BJ (cell line): ENCODE measurements at places on chromosomes 2 and 18.

- DNase-seq = no peak
Observed at GRCh38 chr2:73249636-73250035, 15.5 kb downstream of the CCT7 start.

GRCh38 chr2:130388221-130388907 lies 32.5 kb downstream of the PTPN18 start:
- no peak for DNase-seq

DNA sequence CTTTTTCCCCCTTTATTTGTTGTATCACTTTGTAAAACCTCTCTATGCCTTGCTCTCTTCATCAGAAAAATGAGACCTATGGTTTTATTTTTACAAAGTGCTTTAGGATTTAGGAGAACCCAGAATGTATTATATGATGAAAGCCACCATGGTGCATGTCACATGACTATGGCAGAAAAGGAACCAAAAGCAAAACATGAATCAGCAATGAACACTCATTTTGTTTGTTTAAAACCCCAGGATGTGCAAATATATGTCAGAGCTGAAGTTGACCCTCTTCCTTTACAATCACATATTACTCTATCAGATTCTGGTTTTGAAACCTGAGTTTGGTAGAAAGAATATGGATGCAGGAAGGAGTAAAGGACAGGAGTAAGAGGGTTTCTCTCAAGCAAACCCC lies 70.0 kb downstream of the FIGN start:
- no peak for DNase-seq

DNA sequence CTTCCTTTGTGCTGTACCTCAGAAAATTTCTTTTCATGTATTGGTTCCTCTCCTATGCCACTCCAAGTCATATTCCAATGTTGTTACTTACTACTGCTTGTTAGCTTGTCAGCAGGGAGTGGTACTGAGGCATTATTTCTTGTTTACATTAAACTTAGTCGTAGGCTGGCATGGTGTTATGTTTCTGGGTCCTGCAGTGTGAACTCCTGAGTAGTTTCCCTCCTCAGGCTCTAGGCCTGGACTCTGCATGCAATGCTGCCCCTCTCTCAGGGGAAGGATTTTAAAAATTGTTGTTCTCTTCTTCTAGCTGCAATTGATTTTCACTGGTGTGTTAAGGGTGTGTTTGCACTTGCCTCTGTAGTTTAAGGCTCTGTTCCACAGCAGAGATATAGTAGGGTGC lies 671.6 kb downstream of the PLCL1 start:
- no peak for DNase-seq

DNA sequence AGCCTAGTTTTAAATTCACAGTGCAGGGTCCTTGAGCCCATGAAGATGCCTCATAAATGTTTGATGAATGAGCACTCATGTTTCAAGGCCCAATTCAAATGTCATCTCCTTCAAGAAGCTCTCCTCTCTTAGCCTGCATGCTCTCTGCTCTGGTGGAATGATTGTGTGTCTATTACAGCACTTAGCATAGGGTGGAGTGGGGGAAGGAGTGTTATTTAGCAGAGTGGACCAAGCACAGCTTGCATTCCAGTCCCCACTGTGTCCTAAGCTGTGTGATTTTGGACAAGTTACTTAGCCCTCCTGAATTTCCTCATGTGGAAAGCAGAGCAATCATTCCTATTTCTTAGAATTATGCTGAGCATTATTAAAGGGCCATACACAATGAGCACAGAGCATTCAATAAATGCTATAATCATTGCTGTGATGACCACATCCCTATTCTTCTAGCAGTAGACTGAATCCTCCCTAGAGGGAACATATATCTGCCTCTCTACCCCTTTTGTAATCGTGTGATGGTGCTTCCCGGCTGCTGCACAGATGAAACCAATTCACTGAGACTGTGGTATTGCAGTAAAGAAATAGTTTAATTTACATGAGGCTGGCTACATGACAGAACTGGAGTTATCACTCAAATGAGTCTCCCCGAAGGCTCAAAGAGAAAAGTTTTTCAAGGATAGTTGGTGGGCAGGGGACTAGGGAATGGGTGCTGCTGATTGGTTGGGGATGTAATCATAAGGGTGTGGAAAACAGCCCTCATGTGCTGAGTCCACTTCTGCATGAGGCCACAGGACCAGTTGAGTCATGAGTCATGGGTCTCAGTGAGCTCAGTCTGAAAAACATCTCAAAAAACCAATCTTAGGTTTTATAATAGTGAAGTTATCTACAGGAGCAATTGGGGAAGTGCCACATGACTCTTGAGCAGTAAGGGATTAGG lies 173.4 kb upstream of the NDUFV2 start:
- no peak for DNase-seq

GRCh38 chr2:191363267-191363666 lies 118.1 kb downstream of the MYO1B start:
- no peak for DNase-seq

DNA sequence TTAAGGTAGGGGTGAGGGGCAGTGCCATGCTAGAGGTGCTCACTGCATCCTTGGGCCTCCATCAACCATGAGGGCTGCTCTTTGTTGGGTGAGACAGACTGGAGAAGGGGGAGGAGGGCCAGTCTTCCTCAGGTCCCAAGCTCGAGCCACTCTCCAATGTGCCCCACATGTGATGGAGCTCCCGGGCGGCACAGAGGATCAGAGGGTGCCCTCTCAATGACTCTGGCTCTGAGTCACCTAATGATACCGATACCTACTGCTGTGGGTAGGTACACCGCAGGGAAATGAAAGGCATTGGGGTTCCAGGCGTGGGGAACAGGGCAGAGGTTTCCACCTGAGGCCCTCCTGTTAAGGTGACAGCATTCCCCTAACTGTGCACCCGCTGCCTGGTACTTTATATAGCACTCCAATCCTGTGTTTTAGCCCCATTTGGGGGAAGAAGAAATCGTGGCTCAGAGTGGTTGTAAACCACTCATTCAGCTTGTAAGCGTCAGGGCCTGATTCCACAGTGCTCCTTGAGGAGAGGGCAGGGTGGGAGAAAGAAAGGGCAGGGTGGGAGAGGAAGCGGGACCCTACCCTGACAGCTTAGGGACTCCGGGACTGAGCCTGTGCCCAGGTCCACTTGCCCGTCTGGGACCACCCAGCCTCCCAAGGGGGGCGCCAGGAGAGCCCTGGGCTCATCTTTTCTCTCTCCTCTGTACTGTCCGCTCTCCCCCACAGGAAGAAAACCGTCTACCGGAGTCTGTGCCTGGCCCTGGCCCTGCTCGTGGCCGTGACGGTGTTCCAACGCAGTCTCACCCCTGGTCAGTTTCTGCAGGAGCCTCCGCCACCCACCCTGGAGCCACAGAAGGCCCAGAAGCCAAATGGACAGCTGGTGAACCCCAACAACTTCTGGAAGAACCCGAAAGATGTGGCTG lies 1.8 kb downstream of the B3GNT7 start:
- DNase-seq = no peak

GRCh38 chr18:21134895-21135294 lies 23.3 kb upstream of the ROCK1 start:
- DNase-seq = no peak

DNA sequence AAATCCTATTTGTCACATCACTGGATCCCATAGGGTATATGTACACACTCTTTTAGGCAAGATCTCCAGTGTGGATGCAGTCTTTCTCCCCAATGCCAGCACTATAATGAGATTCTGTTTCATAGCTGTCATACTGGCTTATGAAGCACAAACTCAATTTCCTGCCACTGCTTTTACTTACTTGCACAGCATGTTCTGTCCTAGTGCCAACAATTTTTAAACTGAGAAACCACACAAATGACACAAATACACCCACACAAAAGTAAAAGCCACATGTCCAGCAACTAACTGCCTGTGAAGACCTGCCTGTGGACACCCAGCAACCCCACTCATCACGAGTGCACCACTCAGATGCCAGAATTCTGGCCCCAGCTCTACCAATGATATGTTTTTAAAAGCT lies 29.6 kb upstream of the RNU4ATAC start:
- DNase-seq = peak; percentile 56

DNA sequence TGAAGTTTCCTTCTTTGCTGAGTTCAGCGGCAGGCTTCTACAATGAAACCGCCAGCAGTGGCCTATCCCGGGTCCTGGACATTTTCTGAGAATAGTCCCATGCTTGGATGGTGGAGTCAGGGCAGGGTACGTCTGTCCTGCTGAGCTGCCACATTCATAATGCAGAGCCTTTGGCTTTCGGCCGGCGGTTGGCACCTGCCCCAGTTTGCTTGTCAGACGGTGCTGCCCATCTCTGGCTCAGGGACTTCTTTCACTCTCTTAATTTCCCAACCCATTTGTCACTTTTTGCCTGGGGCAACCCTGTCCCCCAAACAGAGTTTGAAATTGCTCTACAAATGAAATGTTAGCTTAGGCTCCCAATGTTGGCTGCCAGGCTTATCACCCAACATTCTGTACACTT lies 57.2 kb downstream of the SOX11 start:
- DNase-seq = no peak
